ENCODE measurements at places on chromosomes 11 and 22.

DNA sequence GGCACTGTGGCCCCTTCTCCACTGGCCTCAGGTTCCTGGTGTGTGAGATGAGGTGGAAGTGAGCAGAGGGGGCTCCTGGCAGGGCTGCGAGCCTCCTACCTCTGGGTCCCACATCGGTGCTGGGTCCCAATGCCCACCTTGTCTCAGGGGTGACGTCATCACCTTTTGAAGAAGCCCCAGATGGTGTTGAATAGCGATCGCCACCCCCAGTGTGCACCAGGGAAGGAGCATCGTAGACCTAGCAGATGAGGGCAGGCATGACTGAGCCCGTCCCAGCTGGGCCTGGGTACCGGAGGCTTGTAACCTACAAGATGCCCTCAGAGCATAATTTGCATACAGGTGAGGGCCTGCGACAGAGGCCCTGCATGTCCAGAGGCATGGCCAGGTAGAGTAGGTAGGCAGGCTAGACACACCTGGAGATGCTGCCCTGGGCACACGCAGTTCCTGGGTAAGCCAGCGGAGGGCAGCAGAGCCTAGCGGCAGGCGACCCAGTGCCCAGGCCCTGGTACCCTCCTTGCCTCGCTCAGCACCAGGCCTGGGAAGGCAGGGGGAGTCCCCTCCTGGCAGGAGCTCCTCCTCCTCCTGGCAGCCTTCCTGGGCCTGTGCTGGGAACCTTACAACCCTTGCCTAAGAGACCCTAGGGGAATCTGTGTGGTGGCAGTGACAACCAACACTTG is 52.5 kb downstream of the TPCN2 start:
- H3K36me3 ChIP-seq: no peaks in the 10 kb centered on the region
- DNase-seq: peak; percentile 46
- H3K27me3 ChIP-seq: no peaks in the 10 kb centered on the region
- no peaks in the 10 kb centered on the region for H3K4me1 ChIP-seq

- no peaks in the 10 kb centered on the region for H3K36me3 ChIP-seq
- no peak overlapping the region for H3K4me3 ChIP-seq
- no peak for DNase-seq
- H3K4me1 ChIP-seq: no peaks in the 10 kb centered on the region
- no peaks in the 10 kb centered on the region for H3K27me3 ChIP-seq
These were observed 74.7 kb downstream of the SC5D start for GRCh38 chr11:121367001-121367843.

GRCh38 chr22:36377022-36377631 is 10.6 kb downstream of the MYH9 start:
- H3K4me3 ChIP-seq: no peak overlapping the region
- H3K36me3 ChIP-seq: no peaks in the 10 kb centered on the region
- DNase-seq: no peak
- H3K27me3 ChIP-seq: no peaks in the 10 kb centered on the region

- H3K4me1 ChIP-seq: no peaks in the 10 kb centered on the region
- no peaks in the 10 kb centered on the region for H3K27me3 ChIP-seq
- no peaks in the 10 kb centered on the region for H3K36me3 ChIP-seq
- no peak overlapping the region for H3K27ac ChIP-seq
- H3K4me3 ChIP-seq: no peak overlapping the region
These were observed 99.8 kb upstream of the OLFML1 start for GRCh38 chr11:7385532-7385931.

GRCh38 chr11:95299078-95299679 is 68.2 kb upstream of the SESN3 start:
- H3K4me1 ChIP-seq: peaks cover 19% of the 10 kb centered on the region
- H3K27me3 ChIP-seq: no peaks in the 10 kb centered on the region
- H3K4me3 ChIP-seq: no peak overlapping the region
- H3K27ac ChIP-seq: no peak overlapping the region
- no peaks in the 10 kb centered on the region for H3K36me3 ChIP-seq

DNA sequence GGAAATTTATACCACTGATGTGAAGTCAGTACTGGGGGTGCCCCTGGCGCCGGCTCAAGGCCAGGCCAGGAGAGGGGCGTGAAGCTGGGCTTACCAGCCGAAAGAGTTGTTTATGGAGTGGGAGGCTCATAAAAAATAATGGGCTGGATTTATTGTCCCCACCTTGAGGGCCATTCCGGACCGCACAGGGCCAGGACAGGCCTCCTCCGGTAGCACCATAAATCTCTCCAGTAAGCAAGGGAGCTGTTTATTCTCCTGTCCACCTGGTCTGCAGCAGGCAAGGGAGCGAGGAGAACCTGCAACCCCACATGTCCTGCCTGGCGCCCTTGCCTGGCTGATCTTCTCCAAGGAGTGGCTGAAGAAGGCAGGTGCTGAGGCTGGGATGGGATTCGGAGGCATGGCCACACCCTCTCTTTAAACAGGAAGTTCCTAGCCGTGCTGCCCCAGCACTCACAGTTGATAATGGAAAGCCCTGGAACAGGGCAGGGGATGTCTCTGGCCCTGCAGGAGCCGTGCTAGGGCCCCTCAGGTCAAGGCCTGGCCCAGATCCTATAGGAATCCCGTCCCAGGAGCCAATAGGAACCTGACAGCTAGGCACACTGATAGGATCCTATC is 65.1 kb downstream of the SCUBE1 start:
- no peak overlapping the region for H3K27ac ChIP-seq
- H3K4me1 ChIP-seq: no peaks in the 10 kb centered on the region
- no peaks in the 10 kb centered on the region for H3K36me3 ChIP-seq
- no peak for DNase-seq

DNA sequence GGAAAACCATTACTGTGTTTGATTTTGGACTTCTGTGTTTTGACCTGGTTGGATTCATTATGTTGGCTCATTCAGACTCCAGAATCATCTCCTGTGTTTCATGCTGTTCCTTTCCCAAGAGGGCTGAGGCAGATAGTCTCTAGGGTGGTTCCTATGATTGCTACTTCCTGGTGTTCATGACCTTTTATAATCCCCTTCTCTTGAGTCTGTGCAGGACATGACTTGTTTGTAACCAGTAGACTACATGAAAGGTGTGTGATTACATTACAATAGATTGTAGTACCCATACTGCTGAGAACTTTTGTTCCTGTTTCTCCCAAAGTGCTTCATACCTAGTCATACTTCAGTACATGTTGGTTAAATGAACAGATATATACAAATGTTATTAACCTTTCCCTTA is 700.6 kb downstream of the METTL15 start:
- no peak overlapping the region for H3K27ac ChIP-seq
- H3K36me3 ChIP-seq: no peaks in the 10 kb centered on the region
- no peak for DNase-seq

DNA sequence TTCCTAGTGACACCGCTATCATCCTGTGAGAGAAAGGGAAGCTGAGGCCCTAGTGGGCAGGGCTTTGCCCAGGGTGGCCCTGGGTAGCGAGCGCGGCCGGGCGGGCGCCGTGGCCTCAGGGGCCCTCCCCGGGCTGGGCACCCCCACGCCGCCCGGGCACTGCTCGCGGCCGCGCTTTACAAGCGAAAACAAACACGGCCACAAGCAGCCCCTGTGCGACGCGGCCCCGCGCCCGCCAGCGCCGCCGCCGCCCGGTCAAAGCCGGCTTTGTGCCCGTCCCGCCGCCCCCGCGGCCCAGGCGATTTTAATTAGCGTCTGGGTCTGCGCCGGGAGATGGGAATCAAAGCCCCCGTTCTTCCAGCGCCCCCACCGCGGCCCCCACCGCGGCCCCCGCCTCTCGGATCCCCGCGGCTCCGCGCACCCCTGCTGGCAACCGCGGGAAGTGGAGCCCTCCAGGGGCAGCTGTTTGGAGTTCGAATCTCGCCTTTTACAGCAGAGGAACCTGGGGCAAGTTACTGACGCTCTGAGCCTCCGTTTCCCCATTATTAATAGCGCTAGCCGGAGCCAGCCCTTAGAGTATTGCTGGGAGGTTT is 47.9 kb downstream of the CHRDL2 start:
- H3K27ac ChIP-seq: peak overlapping the region; percentile 50
- no peaks in the 10 kb centered on the region for H3K27me3 ChIP-seq
- H3K4me3 ChIP-seq: no peak overlapping the region
- H3K4me1 ChIP-seq: no peaks in the 10 kb centered on the region

- no peak for DNase-seq
- H3K4me3 ChIP-seq: no peak overlapping the region
- H3K4me1 ChIP-seq: no peaks in the 10 kb centered on the region
- no peak overlapping the region for H3K27ac ChIP-seq
- no peaks in the 10 kb centered on the region for H3K27me3 ChIP-seq
- H3K36me3 ChIP-seq: no peaks in the 10 kb centered on the region
These were observed 44.7 kb downstream of the DNAJC24 start for GRCh38 chr11:31414338-31414737.

DNA sequence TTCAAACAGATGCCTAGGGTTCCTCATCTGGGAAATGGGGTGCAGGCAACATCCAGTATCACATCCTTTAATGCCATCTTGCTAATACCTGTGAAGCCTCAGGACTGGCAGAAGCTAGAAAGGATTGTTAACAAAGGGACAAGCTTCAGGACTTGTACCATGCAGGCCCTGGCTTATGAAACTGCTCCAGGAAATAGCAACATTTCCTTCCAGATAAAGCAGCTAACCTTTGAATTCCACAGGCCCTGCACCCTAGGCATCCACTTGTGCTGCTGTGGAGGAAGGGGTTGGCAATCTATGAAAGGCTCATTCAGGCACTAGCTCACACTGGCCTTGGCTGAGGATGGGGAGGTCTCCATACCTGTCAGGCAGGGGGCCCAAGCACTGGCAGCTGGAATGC is 87.2 kb downstream of the BTBD10 start:
- no peaks in the 10 kb centered on the region for H3K27me3 ChIP-seq
- H3K4me3 ChIP-seq: no peak overlapping the region
- H3K36me3 ChIP-seq: peaks cover 21% of the 10 kb centered on the region

DNA sequence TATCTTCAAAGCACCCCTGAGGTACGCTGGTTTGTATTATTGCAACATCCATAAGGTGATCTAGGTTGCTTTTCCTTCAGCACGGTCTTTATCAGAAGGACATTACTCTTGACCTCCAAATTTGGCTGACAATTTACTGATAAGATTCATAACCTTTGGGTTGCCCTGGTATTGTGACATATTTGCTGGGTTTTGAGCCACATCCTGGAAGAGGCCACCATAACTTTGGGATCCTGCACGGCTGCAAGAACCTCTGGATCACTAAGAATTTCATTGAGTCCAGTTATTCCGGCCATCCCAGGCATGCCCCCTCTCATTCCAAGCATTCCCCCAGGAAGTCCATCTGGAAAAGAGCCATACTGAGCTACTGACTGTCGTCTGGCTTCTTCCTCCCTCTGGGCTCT is 6.5 kb upstream of the PLET1 start:
- no peaks in the 10 kb centered on the region for H3K4me1 ChIP-seq
- H3K4me3 ChIP-seq: no peak overlapping the region
- no peak for DNase-seq
- H3K27me3 ChIP-seq: no peaks in the 10 kb centered on the region

DNA sequence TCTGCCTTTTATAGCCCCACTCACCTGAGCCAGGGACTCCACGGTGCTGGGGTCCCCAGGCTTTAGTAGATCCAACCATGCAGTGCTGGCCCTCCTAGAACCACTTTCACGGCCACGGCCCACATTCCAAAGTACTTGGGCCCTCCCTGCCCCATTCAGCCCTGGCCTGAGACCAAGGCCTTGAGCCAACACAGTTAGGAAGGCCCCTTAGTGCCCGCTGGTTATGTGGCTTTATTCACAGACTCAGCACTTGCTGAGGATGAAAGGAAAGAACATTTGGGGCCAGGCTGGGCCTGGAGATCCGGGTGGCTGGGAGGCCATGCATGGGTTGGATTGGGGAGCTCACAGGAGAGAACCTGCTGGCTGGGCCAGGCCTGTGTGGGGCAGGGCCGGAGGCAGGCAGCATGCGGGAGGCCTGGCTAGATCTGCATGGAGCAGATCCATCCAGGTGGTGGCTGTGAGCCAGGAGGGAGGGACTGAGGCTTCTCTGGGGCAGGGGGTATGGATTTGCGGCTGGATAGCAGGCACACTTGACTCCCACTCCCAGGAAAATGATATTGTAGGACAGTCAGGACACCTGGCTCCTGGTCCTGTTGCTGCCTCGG is 12.6 kb downstream of the CHRM1 start:
- H3K27me3 ChIP-seq: no peaks in the 10 kb centered on the region
- no peak for DNase-seq
- no peaks in the 10 kb centered on the region for H3K36me3 ChIP-seq
- no peak overlapping the region for H3K4me3 ChIP-seq

GRCh38 chr11:69286374-69287371 is 7.3 kb upstream of the MYEOV start:
- no peak overlapping the region for H3K4me3 ChIP-seq
- no peaks in the 10 kb centered on the region for H3K36me3 ChIP-seq
- no peaks in the 10 kb centered on the region for H3K27me3 ChIP-seq
- no peak for DNase-seq

DNA sequence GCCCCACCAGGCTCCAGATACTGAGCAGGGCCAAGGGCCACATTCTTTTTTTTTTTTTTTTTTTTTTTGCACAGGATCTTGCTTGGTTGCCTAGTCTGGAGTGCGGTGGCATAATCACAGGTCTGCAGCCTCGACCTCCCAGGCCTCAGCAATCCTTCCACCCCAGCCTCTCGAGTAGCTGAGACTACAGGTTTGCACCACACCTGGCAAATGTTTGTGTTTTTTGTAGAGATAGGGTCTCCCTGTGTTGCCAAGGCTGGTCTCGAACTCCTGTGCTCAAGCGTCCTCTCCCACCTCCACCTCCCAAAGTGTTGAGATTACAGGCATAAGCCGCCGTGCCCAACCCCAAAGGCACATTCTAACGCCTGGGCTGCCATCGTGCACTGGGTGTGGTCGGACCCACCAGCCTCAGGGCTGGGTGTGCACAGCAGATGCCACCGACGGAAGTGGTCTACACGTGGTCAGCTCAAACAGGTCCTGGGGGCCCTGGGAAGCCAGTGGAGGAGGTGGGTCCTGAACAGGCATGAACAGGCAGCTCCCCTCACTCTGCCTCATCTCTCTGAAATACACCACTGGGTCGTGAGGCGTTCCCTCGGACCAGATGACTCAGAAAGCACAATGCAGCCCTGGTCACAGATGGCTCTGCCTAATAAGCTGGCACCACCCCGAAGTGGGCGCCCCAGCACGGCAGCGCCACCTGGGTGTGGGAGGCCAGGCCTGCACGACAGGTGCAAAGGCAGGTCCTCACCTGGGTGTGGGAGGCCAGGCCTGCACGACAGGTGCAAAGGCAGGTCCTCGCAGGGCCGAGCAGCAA is 5.1 kb upstream of the B4GALNT4 start:
- no peak overlapping the region for H3K4me3 ChIP-seq
- no peaks in the 10 kb centered on the region for H3K36me3 ChIP-seq
- no peaks in the 10 kb centered on the region for H3K27me3 ChIP-seq

GRCh38 chr11:17596711-17597110 is 49.7 kb downstream of the OTOG start:
- no peaks in the 10 kb centered on the region for H3K4me1 ChIP-seq
- no peak overlapping the region for H3K4me3 ChIP-seq
- H3K27me3 ChIP-seq: no peaks in the 10 kb centered on the region
- no peak overlapping the region for H3K27ac ChIP-seq

GRCh38 chr11:115933564-115933963 is 429.3 kb upstream of the CADM1 start:
- H3K36me3 ChIP-seq: no peaks in the 10 kb centered on the region
- no peak overlapping the region for H3K27ac ChIP-seq
- no peak for DNase-seq
- no peaks in the 10 kb centered on the region for H3K27me3 ChIP-seq
- H3K4me1 ChIP-seq: peaks cover 21% of the 10 kb centered on the region

GRCh38 chr11:108324587-108324986 is 101.7 kb downstream of the ATM start:
- H3K4me1 ChIP-seq: no peaks in the 10 kb centered on the region
- H3K36me3 ChIP-seq: peaks cover 3% of the 10 kb centered on the region
- no peak for DNase-seq
- H3K27ac ChIP-seq: no peak overlapping the region
- H3K27me3 ChIP-seq: no peaks in the 10 kb centered on the region
- no peak overlapping the region for H3K4me3 ChIP-seq

GRCh38 chr11:127050186-127050585 is 49.6 kb upstream of the KIRREL3 start:
- H3K4me3 ChIP-seq: no peak overlapping the region
- H3K27ac ChIP-seq: no peak overlapping the region
- DNase-seq: no peak
- no peaks in the 10 kb centered on the region for H3K4me1 ChIP-seq

All from tibial nerve (tissue), 4 donors.